ENCODE measurements at places on chromosomes 3 and 15. TPM values are rescaled to one million over a fixed set of nuclear protein-coding genes. Genes with fewer than 3 reads are reported as not detected.
A peak's percentile ranks its signal among the peaks of the same experiment; 100 is the strongest.

Gene ZFYVE19
- polyA plus RNA-seq: 20.9 TPM

Gene ROBO1
- polyA plus RNA-seq: not detected

Gene GHSR
- polyA plus RNA-seq: 2.1 TPM

Gene BNC1
- not detected for polyA plus RNA-seq

Gene FILIP1L
- not detected for polyA plus RNA-seq

Gene ZIC1
- not detected for polyA plus RNA-seq

Gene SAMMSON
- polyA plus RNA-seq: not detected

Gene IMP3
- 238 TPM for polyA plus RNA-seq

Gene TIMP4
- polyA plus RNA-seq: not detected

DNA sequence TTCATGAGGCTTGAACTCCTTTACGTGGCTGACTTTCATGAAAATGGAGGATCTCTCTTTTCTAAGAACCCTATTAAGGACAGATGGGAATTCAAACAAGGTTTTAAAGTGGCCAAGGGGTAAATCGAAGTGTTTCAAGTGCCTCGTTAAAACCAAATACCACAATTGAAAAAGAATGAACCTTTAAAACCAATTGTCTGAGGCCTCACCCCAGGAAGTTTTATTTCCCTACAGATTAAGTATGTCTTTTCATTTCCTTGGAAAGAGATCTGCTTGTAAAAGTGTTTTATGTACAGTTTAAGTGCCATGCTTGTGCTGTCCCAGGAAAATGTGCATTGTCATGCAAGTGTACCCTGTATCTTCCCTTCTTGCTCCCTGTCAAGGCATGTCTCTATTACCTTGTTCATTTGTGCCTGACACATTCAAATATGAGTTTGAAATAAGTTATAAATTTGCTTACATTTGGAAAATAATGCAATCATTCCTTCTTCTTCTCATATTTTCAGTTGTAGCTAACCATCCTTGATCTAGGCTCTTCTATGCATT lies 138.7 kb downstream of the ZPLD1 start:
- no peaks in the 10 kb centered on the region for H3K36me3 ChIP-seq
- peaks cover 2% of the 10 kb centered on the region for H3K27me3 ChIP-seq
- no peak overlapping the region for H3K4me3 ChIP-seq

- DNase-seq: no peak
- H3K27ac ChIP-seq: no peak overlapping the region
- H3K4me3 ChIP-seq: no peak overlapping the region
- H3K4me1 ChIP-seq: no peaks in the 10 kb centered on the region
- peaks cover 10% of the 10 kb centered on the region for H3K27me3 ChIP-seq
Measured at GRCh38 chr3:50830451-50830850, 155.7 kb downstream of the DOCK3 start.

DNA sequence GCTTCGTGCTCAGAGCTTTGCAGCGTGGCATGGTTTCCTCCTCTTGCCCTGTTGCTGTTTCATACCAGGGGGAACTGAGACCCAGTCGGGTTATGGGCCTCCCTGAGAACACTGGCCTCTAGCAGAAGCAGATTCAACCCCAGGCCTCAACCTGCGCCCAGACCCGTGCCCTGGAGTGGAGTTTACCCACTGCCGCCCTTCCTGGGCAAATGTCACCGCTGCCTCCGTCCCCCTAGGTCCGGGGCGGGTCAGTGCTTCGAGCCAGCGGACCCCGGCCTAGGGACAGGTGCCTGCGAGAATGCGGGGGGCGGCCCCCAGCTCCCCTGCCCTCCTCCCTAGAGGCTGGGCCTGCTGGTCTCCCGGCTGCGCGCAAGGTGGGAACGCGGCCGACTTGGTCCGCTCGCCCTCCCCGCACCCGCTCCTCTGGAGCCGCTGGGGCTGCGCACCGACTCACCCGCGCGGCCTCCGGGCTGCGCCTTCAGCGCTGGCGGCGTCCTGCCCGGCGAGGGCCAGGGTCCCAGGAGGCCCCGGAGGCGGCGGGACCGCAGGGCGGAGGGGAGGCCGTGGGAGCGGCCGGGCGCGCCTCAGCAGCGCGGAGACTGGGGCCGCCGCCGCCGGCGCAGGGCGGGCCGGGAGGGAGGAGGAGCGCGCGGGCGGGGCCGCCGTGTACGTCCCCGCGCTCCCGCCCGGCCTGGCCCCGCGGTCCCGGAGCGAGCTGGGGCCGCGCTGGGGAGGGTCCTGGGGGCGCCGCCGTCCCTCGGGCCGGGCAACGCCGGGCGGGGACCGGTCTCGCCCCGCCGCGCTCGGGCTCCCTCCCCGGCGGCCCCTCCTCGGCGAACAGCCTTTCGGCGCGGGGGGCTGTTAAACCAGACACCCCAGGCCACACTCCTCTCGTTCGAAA lies at the start of gene PIGZ:
PIGZ (minus strand) TSS at position 601 of the 901 bp plus-strand sequence. CDS start 16,802 bp downstream, outside the sequence.
- peaks cover 2% of the 10 kb centered on the region for H3K27me3 ChIP-seq
- H3K4me1 ChIP-seq: peaks cover 17% of the 10 kb centered on the region
- peak within 1 kb of the TSS; percentile 83 for H3K4me3 ChIP-seq

DNA sequence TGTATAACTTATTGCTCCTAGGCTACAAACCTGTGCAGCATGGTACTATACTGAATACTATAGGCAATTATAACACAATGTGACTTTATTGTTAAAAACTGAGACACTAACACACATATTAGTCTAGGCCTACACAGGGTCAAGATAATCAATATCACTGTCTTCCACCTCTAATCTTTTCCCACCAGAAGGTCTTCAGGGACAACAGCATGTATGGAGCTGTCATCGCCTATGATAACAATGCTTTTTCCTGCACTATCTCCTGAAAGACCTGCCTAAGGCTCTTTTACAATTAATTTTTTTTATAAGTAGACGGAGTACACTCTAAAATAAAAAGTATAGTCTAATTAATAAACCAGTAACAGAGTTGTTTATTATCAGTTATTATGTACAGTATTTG lies 60.9 kb downstream of the LRRC28 start:
- H3K4me3 ChIP-seq: no peak overlapping the region
- DNase-seq: no peak
- peaks cover 8% of the 10 kb centered on the region for H3K36me3 ChIP-seq

DNA sequence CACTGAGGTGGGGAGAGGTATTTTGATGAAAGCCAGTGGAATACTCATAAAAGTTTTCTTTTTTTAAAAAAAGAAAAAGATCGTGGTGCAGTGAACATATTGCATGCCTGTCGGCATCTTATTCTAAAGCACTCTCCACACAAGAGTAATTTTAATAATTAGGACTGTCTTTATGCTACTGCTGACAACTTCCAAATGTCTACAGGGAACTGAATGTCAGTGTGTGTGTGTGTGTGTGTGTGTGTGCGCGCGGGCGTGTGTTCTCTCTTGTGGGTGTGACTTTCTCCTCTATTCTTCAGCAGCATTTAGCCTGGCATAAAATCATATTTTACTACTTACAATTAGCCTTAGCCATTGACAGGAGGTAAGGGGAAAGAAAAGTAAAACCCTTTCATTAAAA lies 268.5 kb downstream of the C3orf38 start:
- no peak overlapping the region for H3K27ac ChIP-seq
- H3K4me3 ChIP-seq: no peak overlapping the region
- no peaks in the 10 kb centered on the region for H3K36me3 ChIP-seq
- no peaks in the 10 kb centered on the region for H3K4me1 ChIP-seq
- H3K27me3 ChIP-seq: no peaks in the 10 kb centered on the region

DNA sequence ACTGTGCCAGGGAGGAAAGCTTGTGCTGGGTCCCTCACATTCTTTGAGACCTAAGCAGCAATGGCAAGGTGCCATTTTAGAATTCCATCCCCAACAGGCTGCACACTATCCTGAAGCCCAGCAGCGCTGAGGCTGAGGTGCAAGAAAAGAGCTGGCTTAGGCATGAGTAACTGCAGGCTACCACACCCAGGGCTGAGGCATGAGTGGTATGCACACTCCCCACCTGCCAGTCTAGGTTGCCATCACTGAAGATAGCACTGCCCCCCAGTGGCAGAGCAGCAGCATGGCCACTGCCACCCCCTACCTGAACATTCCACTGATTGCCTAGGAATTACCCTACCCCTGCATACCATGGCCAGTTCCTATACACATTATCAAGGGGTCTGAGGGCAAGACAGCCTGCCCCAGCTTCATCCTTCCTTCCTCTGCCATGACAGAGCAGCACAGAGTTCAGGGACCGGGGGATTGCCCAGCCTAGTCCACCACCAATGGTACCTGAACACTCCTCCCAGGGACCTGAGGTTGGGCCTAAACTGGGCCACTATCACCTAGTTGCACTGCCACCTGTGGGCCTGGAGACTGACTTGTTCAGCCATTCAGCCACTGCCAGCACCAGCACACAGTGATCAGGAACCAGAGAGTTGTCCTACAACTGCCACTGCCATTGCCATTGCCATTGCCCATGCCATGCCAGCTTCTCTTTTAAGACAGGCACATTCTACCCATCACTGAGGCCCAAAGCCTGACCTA lies 129.8 kb downstream of the SATB1 start:
- H3K4me1 ChIP-seq: no peaks in the 10 kb centered on the region
- H3K27me3 ChIP-seq: peaks cover 2% of the 10 kb centered on the region
- no peak overlapping the region for H3K4me3 ChIP-seq
- no peak for DNase-seq
- H3K27ac ChIP-seq: no peak overlapping the region

- peak overlapping the region; percentile 94 for H3K4me3 ChIP-seq
- peak overlapping the region; percentile 89 for H3K27ac ChIP-seq
- peak; percentile 53 for DNase-seq
- peaks cover 68% of the 10 kb centered on the region for H3K4me1 ChIP-seq
- peaks cover 3% of the 10 kb centered on the region for H3K27me3 ChIP-seq
- H3K36me3 ChIP-seq: peaks cover 37% of the 10 kb centered on the region
Measured at GRCh38 chr3:141402476-141403171, 34.3 kb downstream of the ZBTB38 start.

DNA sequence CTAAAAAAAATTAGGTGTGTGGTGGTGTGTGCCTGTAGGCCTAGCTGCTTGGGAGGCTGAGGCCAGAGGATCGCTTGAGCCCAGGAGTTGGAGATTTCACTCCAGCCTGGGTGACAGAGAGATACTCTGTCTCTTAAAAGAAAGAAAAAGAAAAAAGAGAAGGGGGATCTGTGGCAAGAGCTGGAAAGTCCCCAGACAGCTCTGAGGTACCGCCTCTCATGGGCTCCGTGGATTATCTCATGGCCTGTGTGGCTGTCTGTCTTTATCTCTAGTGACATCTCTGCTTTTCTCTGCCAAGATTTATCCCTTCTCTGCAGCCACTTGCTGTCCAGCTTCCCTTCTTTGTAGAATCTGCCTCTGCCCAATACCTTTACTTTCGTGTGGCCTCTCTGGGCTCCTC lies 5.7 kb downstream of the EXOSC7 start:
- peaks cover 79% of the 10 kb centered on the region for H3K4me1 ChIP-seq
- H3K27me3 ChIP-seq: peaks cover 8% of the 10 kb centered on the region
- peak overlapping the region; percentile 86 for H3K27ac ChIP-seq
- no peaks in the 10 kb centered on the region for H3K36me3 ChIP-seq
- DNase-seq: no peak
- H3K4me3 ChIP-seq: peak overlapping the region; percentile 5

GRCh38 chr3:195752546-195753331 lies 32.0 kb downstream of the MUC20 start:
- DNase-seq: no peak
- peaks cover 4% of the 10 kb centered on the region for H3K27me3 ChIP-seq
- no peak overlapping the region for H3K27ac ChIP-seq
- H3K4me3 ChIP-seq: peak overlapping the region; percentile 42
- H3K4me1 ChIP-seq: peaks cover 65% of the 10 kb centered on the region

DNA sequence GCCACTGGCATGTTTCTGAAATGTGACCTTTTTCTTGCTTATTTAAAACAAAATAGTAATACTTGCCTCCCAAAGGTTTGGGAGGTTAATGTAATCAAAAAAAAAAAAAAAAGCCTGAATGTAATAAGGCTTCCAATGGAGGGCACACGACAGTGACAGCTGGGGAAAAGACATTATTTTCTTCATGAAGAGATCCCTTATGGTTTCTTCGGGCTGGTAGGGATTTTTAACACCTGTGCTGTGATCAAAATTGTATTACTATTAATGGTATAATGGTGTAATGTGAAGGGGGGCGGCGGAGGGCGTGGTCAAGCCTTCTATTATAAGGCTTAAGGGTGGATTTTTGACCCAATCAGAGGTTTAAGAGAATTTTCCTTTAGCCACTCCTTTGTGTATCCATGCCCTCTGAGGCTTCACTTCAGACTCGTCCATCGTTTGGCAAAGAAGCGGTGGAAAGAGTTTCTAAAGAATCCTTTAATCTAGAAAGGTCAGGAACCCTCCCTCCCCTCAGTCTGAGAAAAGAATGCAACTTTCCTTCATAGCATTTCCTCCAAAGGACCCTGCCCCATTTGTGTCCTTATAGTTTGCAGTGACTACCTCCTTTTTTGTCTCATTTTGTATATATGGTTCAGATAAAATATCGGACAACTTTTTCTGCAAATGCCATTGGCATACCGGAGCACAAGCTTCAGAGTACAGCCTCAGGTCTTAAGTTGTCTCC lies 89.5 kb upstream of the CHD2 start:
- H3K4me1 ChIP-seq: peaks cover 25% of the 10 kb centered on the region
- peak overlapping the region; percentile 88 for H3K4me3 ChIP-seq
- H3K36me3 ChIP-seq: peaks cover 4% of the 10 kb centered on the region
- no peak for DNase-seq
- H3K27me3 ChIP-seq: peaks cover 10% of the 10 kb centered on the region
- peak overlapping the region; percentile 97 for H3K27ac ChIP-seq

DNA sequence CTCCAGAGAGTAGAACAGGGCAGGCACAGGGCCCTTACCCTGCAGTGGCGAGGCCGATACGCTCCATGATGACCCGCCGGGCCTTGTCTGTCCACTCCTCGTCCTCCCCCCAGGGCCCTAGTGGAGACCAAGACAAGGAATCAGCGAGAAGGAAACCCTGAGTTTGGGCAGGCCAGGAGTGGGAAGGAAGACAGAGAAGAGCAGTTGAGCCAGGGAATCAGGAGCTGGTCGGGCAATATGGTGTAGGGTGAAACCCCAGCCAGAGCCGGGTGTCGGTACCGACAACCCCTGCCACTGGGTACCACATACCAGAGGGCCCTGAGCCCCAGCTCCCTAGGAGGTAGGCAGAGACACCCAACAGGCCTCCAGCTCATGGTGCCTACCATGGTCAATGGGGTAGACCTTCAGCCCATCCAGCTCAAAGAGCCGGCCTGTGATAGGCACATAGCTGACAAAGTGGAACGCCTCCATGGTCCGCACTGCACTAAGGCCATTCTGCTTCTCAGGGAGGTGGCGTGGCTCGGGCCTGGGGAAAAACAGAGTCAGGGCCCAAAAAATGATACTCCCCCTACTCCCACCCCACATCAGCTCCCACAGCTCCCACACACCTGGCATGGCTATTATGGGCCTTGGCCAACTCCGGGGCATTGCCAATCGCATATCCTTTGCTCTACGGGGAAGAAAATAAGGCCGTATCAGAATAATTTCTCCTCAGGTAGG lies 38.0 kb downstream of the SEMA3G start:
- peak overlapping the region; percentile 61 for H3K27ac ChIP-seq
- peaks cover 3% of the 10 kb centered on the region for H3K36me3 ChIP-seq
- DNase-seq: no peak
- peaks cover 44% of the 10 kb centered on the region for H3K4me1 ChIP-seq
- peaks cover 5% of the 10 kb centered on the region for H3K27me3 ChIP-seq
- no peak overlapping the region for H3K4me3 ChIP-seq

GRCh38 chr3:180447136-180447535 lies 154.8 kb upstream of the TTC14 start:
- no peaks in the 10 kb centered on the region for H3K4me1 ChIP-seq
- H3K36me3 ChIP-seq: no peaks in the 10 kb centered on the region
- no peaks in the 10 kb centered on the region for H3K27me3 ChIP-seq
- no peak overlapping the region for H3K4me3 ChIP-seq
- no peak for DNase-seq
- no peak overlapping the region for H3K27ac ChIP-seq

GRCh38 chr15:60469893-60470641 lies 8.9 kb downstream of the ICE2 start:
- H3K4me1 ChIP-seq: peaks cover 8% of the 10 kb centered on the region
- no peak for DNase-seq
- no peak overlapping the region for H3K4me3 ChIP-seq
- H3K36me3 ChIP-seq: peaks cover 26% of the 10 kb centered on the region

Data from immature natural killer cell (primary cell).